Right hindlimb (tissue), 1 donor: ENCODE measurements at places on chromosomes 13 and 19.

GRCh38 chr13:63944911-63945310 lies 2529.3 kb upstream of the PCDH20 start:
- no peak for DNase-seq

DNA sequence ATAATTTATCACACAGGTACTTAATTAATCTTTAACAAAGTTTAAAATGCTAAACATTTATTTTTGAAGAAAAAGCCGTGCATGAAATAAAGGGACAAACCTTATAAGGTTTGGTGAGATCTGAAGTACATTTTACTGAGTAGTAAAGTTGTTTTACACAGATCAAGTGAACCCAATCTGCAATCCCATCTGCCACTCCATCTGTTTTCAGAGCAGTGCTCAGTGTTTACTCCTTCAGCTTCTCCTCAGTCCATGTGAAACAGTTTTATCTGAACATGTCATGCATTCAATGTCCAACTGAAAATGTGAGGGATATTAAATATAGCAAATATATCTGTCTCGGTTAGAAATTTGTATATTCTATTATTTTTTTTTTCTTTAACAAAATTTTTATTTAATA lies 166.8 kb downstream of the MAB21L1 start:
- DNase-seq: no peak

DNA sequence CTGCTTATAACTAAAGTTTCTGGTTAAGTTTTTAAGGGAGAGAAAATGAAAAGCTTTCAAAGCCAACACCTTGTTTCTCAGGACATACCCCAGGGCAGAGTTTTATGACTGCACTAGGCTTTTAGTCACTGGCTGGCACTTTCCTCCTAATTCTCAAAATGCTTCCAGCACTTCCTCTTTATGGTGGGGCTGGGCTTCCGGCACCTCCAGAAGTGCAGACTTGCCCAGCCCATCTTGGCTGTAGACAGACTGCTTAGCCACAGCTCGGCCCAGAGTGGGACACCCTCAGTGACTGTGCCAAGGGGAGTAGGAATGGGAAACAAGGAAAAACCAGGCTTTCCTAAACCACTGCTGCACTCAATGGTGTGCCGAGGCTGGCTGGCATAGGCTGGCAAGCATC lies 23.2 kb upstream of the GTF3A start:
- peak; percentile 34 for DNase-seq

DNA sequence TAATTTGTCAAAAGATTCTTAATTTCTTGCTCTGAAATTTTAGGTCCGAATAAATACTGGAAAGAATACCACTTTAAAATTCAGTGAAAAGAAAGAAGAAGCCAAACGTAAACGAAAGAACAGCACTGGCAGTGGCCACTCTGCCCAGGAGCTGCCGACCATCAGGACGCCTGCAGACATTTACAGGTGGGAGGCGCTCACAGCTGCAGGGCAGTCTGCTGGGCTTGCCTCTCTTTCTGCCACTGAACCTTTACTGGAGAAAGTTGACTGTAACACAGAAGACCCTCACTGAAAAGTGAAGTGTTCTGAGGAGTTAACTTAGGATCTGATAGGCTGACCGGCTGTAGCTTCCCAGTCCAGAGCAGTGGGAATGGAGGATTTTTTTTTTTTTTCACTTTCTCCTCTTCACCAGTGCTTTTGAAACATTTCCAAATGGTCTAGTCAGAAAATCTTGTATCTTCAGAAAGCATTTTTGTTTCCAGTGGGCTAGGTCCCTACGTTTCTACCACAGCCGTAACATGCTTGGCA lies 69.1 kb downstream of the URI1 start:
- no peak for DNase-seq

DNA sequence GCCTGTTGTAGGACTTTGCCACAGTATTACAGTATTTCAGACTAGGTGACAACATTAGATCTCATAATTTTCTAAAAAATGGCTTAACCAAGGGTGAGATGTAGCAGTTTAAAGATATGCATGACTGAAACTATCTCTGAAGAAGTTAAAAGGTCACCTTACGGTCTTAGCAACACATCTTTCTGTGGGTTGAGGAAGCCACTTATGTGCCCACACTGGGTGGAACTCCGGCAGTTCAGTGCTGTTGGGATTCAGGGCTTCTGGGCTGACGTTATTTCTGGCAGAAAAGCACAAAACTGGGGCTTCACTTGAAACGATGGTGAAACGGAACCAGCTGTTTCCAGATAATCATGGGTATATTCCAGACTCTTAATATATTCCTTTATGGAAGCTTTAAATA lies 697.3 kb downstream of the PCDH9 start:
- DNase-seq: no peak

DNA sequence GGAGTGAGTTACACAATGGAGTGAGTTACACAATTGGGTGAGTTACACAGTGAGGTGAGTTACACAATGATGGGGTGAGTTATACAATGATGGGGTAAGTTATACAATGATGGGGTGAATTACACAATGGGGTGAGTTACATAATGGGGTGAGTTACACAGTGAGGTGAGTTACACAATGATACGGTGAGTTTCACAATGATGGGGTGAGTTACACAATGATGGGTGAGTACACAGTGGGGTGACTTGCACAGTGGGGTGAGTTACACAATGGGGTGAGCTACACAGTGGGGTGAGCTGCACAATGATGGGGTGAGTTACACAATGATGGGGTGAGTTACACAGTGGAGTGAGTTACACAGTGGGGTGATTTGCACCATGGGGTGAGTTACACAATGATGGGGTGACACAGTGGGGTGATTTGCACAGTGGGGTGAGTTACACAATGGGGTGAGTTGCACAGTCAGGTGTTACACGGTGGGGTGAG lies 52.5 kb upstream of the GAS6 start:
- no peak for DNase-seq

DNA sequence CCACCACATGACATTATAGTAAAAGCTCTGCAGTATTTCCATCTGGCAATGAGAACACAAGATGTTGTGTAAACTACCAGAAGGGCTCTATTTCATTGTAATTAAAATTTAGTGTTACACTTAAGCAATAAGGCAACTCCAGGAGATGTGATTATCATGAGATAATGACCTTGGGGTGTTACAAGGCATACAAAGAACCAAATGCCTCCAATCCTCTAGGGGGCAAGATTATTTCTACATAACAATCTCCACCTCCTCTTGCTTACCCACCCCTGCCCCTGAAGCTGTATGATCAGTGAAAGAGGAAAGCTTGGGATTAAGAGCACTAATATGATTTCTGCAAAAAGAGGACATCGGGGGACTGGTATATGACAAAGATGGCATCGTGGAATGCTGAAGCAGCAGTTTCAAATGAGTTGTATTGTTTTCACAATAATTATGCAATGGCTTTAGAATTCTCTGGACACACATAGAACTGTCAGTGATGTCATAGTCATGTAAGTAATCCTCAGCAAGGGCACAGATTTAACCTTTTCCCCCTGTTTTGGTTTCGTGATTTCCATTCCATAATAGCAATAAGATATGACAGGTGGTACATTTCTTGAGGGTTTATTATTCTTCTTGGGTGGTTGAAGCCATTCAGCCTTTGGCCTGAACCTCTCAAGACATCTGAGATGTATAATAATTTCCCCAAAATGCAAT lies 295.3 kb downstream of the MZT1 start:
- no peak for DNase-seq

- no peak for DNase-seq
Observed at GRCh38 chr13:74032325-74032724, 101.9 kb downstream of the KLF12 start.

- DNase-seq: no peak
Observed at GRCh38 chr13:113187263-113187669, 21.2 kb downstream of the PCID2 start.

DNA sequence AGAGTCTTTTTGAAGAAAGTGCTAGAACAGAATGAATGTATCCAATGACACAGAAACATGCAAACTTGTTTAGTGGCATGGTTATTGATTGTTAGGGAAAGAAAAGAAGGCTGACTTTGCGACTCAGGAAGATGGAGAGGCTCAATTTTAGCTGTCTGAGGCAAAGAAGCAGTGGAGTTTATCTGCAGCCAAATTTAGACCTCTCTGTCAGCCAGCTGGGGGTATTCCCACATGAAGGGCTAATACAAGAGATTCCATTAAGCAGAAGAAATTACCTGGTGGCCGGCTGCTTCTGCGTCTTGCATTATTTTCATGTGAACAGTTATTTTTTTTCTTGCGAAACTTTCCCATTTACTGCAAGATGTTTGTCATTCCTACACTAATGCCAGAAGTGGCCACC lies 240.2 kb upstream of the NBEA start:
- DNase-seq: no peak

GRCh38 chr13:110985541-110985940 lies 70.7 kb upstream of the ANKRD10 start:
- no peak for DNase-seq

DNA sequence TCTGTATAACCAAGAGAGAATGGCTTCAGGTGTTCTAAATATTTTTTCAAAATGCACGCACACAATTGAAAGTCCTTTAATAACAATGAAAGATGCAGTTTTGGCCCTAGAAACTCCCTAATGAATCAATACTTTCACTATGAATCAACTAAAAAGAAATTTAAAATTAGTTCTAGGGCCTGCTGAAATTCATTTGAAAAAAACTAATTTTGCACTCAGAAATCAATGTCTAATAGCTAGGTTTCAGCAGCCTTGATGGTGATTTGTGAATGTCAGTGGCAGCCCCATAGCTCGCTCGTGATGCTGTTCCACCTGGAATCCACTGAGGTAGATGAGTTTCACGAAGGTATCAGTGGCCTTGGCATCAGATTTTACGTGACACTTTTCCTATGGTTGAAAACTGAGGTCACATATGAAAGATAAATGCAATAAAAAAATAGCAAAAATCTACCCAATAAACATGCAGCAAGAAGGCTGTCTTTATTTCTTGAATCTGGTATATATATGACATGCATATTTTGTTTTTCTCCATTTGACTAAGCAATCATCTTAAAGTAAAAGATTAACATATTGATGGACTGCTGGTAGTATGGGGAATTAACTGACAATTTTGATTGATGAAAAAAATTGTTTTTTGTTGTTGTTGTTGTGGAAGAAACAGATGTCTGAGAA lies 141.0 kb downstream of the AKAP11 start:
- DNase-seq: no peak

DNA sequence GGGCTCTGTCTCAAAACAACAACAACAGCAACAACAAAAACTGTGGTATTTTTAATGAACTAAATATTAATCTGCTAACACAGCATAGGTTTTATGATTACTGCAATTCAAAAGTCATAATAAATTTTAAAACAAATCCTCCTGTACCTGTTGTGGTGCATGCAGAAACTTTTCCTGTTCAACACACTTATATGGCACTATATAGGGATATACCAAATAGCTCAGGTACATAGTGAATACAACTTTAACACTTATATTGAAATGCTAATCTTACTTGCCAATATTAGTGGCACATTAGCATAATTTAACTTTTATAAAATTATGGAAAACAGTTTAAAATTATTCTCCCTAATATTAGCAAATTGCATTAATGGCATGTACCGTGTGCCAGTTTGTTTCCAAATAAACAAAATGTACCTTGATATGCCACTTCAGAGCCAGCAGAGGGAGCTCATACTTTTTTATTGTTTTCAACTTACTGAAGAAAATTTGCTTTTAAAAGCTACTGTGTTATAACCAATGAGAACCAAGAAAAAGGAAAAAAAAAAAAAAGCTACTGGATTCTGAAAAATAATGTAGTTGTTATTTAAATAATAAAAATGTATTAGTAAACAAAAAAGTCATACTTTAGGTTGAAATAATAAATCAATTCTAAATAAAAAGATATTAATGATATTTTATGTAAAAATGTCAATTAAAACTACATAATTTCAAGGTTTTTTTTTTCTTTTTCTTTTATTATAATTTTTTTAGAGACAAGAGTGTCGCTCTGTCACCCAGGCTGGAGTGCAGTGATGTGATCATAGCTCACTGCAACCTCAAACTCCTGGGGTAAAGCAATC lies 18.0 kb upstream of the RBM26 start:
- DNase-seq: no peak

DNA sequence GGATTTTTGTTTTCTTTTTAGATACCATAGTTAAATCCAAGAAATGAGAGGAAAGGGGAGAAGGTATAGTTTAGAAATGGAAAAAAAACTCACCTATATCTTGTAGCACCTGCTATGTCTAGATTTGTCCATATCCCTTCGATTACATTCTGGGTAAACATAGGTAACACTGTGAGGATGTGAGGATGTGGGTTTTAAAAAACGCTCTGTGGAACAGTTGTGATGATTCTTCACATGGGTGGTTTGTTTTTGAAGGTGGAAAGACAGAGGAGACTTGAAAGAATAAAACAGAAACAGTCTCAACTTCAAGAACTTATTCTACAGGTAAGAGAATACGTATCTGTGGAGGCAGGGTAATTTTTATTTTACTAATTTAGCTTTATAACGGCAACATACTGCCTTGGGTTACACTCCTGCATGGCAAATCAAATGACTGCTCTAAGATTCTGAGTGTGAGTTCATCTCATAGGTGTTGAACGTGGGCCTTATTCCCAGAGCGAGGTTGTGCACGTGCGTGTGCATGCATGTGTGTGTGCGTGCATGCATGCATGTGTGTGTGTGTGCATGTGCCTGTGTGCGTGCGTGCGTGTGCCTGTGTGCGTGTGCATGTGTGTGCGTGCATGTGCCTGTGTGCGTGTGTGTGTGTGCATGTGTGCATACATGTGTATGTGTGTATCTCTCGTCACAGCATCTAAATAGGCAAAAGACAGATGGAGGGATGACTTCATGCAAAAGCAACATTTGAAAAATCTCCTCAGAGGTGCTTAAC lies 23.5 kb downstream of the ATP4B start:
- no peak for DNase-seq

GRCh38 chr13:50025436-50025835 lies 10.2 kb downstream of the KCNRG start:
- DNase-seq: no peak

- DNase-seq: no peak
Observed at GRCh38 chr19:4583961-4584669, 24.6 kb upstream of the SEMA6B start.

- no peak for DNase-seq
Observed at GRCh38 chr13:99267927-99268326, 9.7 kb upstream of the GPR18 start.

- no peak for DNase-seq
Observed at GRCh38 chr19:55669418-55670279, 5.4 kb upstream of the EPN1 start.

- DNase-seq: no peak
Observed at GRCh38 chr13:102033386-102033785, 368.5 kb downstream of the FGF14 start.
